ENCODE measurements at places on chromosomes 13 and 19.

- DNase-seq = no peak
- H3K4me3 ChIP-seq = no peak overlapping the region
- H3K27ac ChIP-seq = no peak overlapping the region
- no peaks in the 10 kb centered on the region for H3K36me3 ChIP-seq
- H3K4me1 ChIP-seq = no peaks in the 10 kb centered on the region
- no peaks in the 10 kb centered on the region for H3K27me3 ChIP-seq
These were observed 234.0 kb upstream of the PCDH9 start for GRCh38 chr13:67464154-67464553.

GRCh38 chr13:35473802-35474201, 2.7 kb downstream of the MAB21L1 start:
- no peak for DNase-seq
- H3K27me3 ChIP-seq = peaks cover 57% of the 10 kb centered on the region
- no peaks in the 10 kb centered on the region for H3K4me1 ChIP-seq
- no peak overlapping the region for H3K4me3 ChIP-seq

DNA sequence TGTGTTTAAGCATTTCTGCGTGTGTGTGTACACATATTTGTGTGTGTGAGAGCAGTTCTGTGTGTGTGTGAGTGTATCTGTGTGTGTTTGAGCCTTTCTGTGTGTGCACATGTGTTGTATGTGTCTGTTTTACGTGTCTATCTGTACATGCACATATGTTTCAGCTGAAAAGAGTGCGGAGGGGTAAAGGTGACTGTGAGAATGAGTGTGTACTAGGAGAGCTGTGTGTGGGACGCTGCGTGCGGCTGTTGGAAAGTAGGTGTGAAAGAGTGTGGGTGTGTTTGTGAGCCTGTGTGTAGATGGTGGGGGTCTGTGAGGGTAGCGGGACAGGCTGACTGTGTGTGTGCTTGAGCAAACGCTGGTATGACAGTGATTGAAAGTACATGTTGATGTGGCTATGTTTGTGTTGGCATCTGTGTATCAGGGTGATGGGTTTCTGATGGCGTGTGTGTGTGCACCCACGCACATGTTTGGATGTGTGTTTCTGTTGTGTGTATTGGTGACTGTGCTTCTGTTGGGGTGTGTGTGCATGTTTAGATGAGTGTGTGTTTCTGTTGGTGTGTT, 7.5 kb upstream of the TPM4 start:
- H3K4me3 ChIP-seq = no peak overlapping the region
- H3K36me3 ChIP-seq = peaks cover 2% of the 10 kb centered on the region
- H3K27me3 ChIP-seq = no peaks in the 10 kb centered on the region
- H3K4me1 ChIP-seq = peaks cover 15% of the 10 kb centered on the region
- no peak for DNase-seq

- H3K27ac ChIP-seq = no peak overlapping the region
- no peaks in the 10 kb centered on the region for H3K36me3 ChIP-seq
- H3K4me3 ChIP-seq = no peak overlapping the region
- no peaks in the 10 kb centered on the region for H3K27me3 ChIP-seq
- H3K4me1 ChIP-seq = no peaks in the 10 kb centered on the region
These were observed 2.5 kb downstream of the SGCG start for GRCh38 chr13:23183292-23183691.

GRCh38 chr19:1472231-1473084, 6.6 kb downstream of the C19orf25 start:
- peak overlapping the region; percentile 73 for H3K4me3 ChIP-seq
- DNase-seq = no peak
- H3K27me3 ChIP-seq = no peaks in the 10 kb centered on the region
- H3K36me3 ChIP-seq = peaks cover 4% of the 10 kb centered on the region
- H3K4me1 ChIP-seq = peaks cover 12% of the 10 kb centered on the region
- H3K27ac ChIP-seq = no peak overlapping the region

DNA sequence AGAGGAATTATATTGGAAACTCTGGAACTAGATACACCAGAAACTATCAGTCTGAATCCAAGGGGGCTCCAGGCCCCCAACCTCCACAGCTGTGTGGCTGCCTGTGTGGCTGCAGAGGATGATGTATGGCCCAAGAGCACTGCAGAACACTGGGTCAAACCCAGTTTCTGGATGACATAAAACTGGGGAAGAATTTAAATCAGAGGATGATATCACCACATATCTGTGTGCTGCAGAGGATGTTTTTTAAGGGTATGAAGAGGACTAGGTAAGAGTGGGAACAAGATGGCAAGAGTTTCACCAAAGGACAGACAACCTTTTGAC, 226.4 kb downstream of the SUCLA2 start:
- H3K4me3 ChIP-seq = no peak overlapping the region
- H3K27me3 ChIP-seq = peaks cover 43% of the 10 kb centered on the region
- H3K36me3 ChIP-seq = peaks cover 2% of the 10 kb centered on the region
- H3K27ac ChIP-seq = no peak overlapping the region
- no peaks in the 10 kb centered on the region for H3K4me1 ChIP-seq
- no peak for DNase-seq

DNA sequence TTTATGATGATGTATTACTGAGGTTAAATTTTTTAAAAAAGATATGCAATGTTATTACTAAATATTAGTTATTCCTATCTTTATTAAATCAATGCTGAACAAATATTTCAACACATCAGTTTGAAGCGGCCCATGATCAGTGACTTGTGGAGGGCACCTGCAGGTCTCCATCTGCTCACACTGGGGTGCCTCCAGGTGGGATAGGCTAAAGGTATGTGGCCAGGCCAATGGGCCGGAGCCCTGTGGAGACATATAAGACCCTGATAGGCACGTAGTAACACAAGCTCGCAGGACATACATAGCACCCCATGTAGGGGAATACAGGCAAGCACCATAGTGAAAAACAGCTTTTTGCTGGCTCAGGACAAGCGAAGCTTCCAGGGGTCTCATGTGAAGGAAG, 469.8 kb downstream of the ZNF536 start:
- no peaks in the 10 kb centered on the region for H3K4me1 ChIP-seq
- H3K27me3 ChIP-seq = peaks cover 12% of the 10 kb centered on the region
- no peak overlapping the region for H3K4me3 ChIP-seq
- H3K27ac ChIP-seq = no peak overlapping the region
- no peak for DNase-seq

DNA sequence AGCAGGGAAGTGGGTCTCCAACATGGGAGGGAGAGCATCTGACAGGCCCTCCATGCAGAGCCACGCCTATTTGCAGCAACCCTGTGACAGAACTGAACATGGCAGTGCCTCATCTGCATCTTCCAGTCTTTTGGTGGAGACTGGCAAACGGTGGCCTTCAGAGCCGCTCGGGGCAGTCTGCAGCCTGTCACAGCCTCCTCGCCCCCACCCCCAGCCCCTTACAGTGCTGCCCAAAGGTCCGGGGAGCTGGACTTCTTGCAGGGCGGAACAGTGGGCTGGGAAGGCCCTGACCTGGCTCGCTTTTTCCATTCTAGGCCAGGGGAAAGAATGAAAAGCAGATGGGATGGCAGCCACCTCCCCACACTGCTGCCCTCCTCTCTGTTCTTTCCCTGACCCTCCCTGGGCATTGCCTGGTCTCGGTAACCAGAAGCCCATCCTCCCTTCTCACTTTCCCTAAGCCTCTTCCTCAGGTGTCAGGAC, 2.7 kb downstream of the CALM3 start:
- peaks cover 34% of the 10 kb centered on the region for H3K4me1 ChIP-seq
- H3K4me3 ChIP-seq = peak overlapping the region; percentile 88
- no peak for DNase-seq

GRCh38 chr13:107883561-107884175, 331.7 kb downstream of the LIG4 start:
- no peak overlapping the region for H3K27ac ChIP-seq
- no peaks in the 10 kb centered on the region for H3K4me1 ChIP-seq
- no peak for DNase-seq
- H3K36me3 ChIP-seq = no peaks in the 10 kb centered on the region
- H3K27me3 ChIP-seq = no peaks in the 10 kb centered on the region

DNA sequence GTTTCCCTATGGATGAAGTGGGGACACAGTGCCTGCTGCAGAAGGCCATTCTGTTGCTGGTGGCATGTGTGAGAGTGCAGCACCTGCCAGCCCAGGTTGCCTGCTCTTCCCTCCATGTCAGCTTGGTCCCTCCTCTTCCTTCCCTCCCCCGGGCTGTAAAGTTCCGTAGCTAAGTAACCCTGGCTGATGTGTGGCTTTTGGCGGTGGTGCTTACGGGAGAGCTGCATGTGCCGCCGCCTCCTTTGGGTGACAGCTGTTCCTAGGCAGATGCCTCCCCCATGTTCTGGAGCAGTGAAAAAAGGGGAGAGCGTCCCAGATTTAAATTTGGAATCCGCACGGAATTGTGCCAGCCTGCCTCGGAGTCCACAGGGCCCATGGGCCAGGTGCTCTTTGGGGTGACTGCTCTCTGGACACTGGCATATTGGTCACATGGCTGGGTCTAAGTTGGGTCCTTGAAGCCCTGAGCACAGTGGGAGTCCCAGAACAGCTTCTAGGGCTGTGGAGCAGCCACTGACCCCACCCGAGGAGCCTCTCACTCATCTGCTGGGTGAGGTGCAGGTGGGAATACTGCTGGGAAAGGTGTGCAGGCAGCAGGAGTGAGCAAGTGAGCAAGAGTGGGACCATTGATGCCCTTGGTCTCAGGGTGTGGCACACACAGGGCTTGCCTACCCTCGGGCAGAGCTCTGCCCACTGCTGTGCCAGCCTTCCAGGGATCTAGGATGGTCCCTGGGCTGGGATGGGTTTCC, 33.1 kb upstream of the ZNF536 start:
- no peak for DNase-seq
- H3K27ac ChIP-seq = no peak overlapping the region
- no peaks in the 10 kb centered on the region for H3K27me3 ChIP-seq
- no peaks in the 10 kb centered on the region for H3K4me1 ChIP-seq

- no peak overlapping the region for H3K4me3 ChIP-seq
- peaks cover 28% of the 10 kb centered on the region for H3K4me1 ChIP-seq
- no peaks in the 10 kb centered on the region for H3K27me3 ChIP-seq
- no peak overlapping the region for H3K27ac ChIP-seq
These were observed 12.6 kb upstream of the ZNF414 start for GRCh38 chr19:8526345-8527091.

DNA sequence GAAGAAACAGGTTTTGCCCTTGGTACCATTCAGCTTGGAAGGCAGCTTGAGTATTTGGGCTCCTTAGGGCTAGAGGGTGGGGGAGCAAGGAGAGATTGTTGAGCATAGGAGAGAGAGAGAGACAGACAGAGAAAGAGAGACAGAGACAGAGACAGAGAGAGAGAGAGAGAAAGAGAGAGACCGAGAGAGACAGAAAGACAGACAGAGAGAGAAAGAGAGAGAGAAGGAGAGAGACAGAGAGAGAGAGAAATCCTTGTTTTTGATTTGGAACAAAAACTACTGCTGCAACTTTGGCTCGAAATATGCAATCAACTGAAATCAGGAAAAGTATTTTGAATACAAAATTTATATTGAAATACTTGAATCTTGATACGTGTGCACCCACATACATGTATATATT, 85.8 kb upstream of the ZNF536 start:
- H3K4me3 ChIP-seq = no peak overlapping the region
- H3K27me3 ChIP-seq = peaks cover 22% of the 10 kb centered on the region
- H3K4me1 ChIP-seq = no peaks in the 10 kb centered on the region
- DNase-seq = no peak
- H3K27ac ChIP-seq = no peak overlapping the region

GRCh38 chr19:14102102-14102696, 11.6 kb upstream of the SAMD1 start:
- H3K27ac ChIP-seq = no peak overlapping the region
- no peak for DNase-seq
- peaks cover 21% of the 10 kb centered on the region for H3K36me3 ChIP-seq
- no peak overlapping the region for H3K4me3 ChIP-seq
- H3K27me3 ChIP-seq = no peaks in the 10 kb centered on the region

DNA sequence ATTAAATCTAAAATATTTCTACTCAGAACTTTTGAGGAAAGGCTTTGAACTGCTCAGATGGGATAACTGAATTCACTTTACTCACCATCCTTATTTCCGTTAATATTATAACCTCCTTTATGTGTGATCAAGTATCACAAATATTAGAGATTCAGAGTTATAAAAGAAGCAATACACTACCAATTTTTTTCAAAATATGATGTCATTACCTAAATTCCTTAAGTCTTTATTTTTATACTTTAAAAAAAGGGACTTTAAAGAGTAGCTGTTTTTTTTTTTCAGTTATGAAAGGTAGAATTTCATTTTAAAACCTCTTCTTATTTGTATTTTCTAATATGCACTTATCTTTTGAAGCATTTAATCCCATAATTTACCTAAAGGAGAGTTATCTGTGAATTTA, 239.5 kb downstream of the DIAPH3 start:
- H3K27ac ChIP-seq = no peak overlapping the region
- peaks cover 2% of the 10 kb centered on the region for H3K36me3 ChIP-seq
- no peaks in the 10 kb centered on the region for H3K27me3 ChIP-seq
- H3K4me3 ChIP-seq = no peak overlapping the region

DNA sequence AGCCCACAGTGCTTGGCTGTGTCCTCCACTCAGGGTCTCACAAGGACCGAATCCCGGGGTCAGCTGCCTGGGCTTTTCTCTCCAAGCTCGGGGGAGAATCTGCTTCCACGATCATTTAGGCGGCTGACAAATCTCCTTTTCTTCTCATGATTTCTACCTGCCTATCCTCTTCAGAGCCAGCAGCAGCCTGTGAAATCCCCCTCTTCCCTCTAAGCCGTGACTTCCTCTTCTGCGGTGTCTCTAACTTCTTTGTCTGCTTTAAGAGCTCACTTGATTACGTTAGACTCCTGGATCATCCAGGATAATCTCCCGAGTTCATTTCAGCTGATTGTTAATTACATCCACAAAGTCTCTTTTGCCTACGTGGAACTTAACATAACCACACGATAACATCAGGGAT, 22.5 kb upstream of the ZNF845 start:
- no peaks in the 10 kb centered on the region for H3K4me1 ChIP-seq
- peaks cover 77% of the 10 kb centered on the region for H3K27me3 ChIP-seq
- no peaks in the 10 kb centered on the region for H3K36me3 ChIP-seq
- no peak overlapping the region for H3K4me3 ChIP-seq
- H3K27ac ChIP-seq = no peak overlapping the region

- H3K36me3 ChIP-seq = no peaks in the 10 kb centered on the region
- peaks cover 3% of the 10 kb centered on the region for H3K4me1 ChIP-seq
- no peak for DNase-seq
- H3K27ac ChIP-seq = no peak overlapping the region
These were observed 10.3 kb downstream of the PTPRS start for GRCh38 chr19:5330307-5330720.

GRCh38 chr19:46731007-46731501, 14.1 kb upstream of the PRKD2 start:
- no peaks in the 10 kb centered on the region for H3K27me3 ChIP-seq
- DNase-seq = no peak
- H3K36me3 ChIP-seq = peaks cover 47% of the 10 kb centered on the region
- H3K27ac ChIP-seq = peak overlapping the region; percentile 38

All from central memory CD8-positive, alpha-beta T cell (primary cell).